Thoracic aorta (tissue), 2 donors: ENCODE measurements at places on chromosomes 1 and 21.

DNA sequence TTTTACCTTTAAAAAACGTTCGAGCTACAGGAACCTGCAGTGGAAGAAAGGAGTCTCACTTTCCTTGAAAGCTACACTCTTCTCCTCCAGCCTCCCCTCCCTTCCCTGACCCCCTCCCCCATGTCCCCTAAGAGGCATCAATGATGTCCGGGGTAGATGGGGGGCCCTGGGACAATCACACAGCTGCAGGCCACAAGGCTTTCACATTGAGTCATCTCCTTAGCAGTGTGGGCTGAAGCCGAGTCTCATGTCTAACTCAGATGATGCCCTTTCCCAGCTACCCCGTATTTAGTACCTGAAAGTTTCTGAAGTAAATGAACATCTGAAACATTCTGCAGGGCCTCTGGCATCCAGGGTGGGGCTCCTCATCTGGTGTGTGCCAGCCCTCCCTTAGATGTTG lies 6.3 kb upstream of the GPR25 start:
- peaks cover 12% of the 10 kb centered on the region for H3K36me3 ChIP-seq
- H3K27ac ChIP-seq = no peak overlapping the region
- no peaks in the 10 kb centered on the region for H3K27me3 ChIP-seq
- DNase-seq = no peak
- H3K4me3 ChIP-seq = no peak overlapping the region
- H3K4me1 ChIP-seq = no peaks in the 10 kb centered on the region

DNA sequence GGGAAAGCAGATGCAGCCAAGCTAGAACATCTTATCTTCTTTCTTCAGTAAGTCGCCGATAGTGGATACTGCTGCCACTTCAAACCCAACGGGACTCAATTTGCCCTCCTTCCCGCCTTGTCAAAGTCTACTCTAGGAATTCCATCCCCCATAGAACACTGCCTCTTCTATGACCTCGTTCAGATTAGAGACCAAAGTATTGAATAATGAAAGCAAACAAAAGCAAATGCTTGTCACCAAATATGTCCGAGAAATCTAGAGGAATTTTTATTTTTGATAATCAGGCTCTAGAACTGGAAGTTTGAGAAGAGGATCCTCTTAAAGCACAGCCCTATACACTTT lies 853 bp upstream of the RRAGC start:
- peak overlapping the region; percentile 90 for H3K4me3 ChIP-seq
- H3K27ac ChIP-seq = no peak overlapping the region
- DNase-seq = no peak
- peaks cover 23% of the 10 kb centered on the region for H3K4me1 ChIP-seq
- H3K27me3 ChIP-seq = no peaks in the 10 kb centered on the region
- peaks cover 9% of the 10 kb centered on the region for H3K36me3 ChIP-seq

GRCh38 chr1:112209493-112209892 lies 186.5 kb upstream of the CTTNBP2NL start:
- DNase-seq = no peak
- no peaks in the 10 kb centered on the region for H3K4me1 ChIP-seq
- H3K4me3 ChIP-seq = no peak overlapping the region
- no peak overlapping the region for H3K27ac ChIP-seq
- no peaks in the 10 kb centered on the region for H3K36me3 ChIP-seq

- H3K27ac ChIP-seq = no peak overlapping the region
- H3K27me3 ChIP-seq = no peaks in the 10 kb centered on the region
- no peak for DNase-seq
Observed at GRCh38 chr1:117341123-117341522, 26.1 kb upstream of the MAN1A2 start.

DNA sequence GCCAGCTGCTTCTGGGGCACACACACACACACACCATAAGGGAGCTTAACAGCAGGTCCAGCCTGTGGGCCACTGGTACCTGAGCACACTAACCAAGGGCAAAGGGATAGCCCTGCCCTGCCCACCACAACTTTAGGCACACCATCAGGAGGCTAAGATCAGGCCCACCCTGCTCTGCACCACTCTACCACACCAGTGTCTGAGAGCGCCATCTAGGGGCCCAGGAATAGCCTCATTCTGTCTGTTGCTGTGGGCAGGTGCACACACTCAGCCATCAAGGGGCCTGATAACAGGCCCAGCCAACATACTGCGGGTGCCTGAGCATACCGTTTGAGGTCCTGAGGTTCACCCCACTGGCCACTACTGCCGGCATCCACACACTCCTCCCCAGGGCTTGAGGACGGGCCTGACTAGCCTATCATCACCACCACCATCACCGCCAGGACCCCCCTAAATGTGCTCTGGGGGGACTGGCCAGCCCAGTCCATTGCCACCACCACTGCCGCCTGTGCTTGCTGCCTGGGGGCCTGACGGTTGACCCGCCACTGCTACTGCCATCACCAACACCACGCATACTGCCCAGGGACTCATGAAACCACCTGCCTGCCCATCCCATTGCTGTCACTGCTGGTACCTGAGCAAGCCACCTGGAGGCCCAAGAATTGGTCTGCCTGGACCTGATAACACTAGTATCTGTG lies 31.3 kb downstream of the NSL1 start:
- peaks cover 7% of the 10 kb centered on the region for H3K36me3 ChIP-seq
- H3K27me3 ChIP-seq = no peaks in the 10 kb centered on the region
- no peaks in the 10 kb centered on the region for H3K4me1 ChIP-seq
- DNase-seq = no peak
- no peak overlapping the region for H3K27ac ChIP-seq
